ENCODE measurements at places on chromosomes 16 and 17. TPM values are rescaled to one million over a fixed set of nuclear protein-coding genes. Genes with fewer than 3 reads are reported as not detected.

The SLC25A19 gene
- 42.5 TPM for total RNA-seq

The BEAN1 gene
- total RNA-seq = not detected

DNA sequence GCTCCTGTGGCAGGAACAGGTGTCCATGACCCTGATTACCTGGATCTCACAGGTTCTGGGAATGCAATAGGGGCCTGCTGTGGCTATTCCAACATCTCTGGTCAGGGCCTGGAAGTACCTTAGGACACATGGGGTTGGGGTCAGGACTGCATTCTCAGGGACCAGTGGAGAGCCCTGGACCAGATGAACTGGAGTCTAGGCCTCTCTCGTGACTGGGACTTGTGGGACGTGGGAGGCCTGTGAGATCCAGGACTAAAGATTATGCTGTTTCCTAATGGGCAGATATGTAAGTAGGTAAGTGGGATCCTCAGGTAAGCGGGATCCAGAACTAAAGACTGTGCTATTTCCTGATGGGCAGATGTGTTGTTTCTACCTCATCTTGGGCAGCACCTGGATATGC is 16.2 kb upstream of the CD300A start:
- DNase-seq = no peak
- H3K27me3 ChIP-seq = no peaks in the 10 kb centered on the region
- no peak overlapping the region for H3K4me3 ChIP-seq
- peaks cover 4% of the 10 kb centered on the region for H3K4me1 ChIP-seq
- no peak overlapping the region for H3K27ac ChIP-seq

GRCh38 chr16:2084895-2085625 is 37.3 kb downstream of the TSC2 start:
- H3K27me3 ChIP-seq = no peaks in the 10 kb centered on the region
- no peaks in the 10 kb centered on the region for H3K36me3 ChIP-seq
- no peak overlapping the region for H3K4me3 ChIP-seq
- H3K27ac ChIP-seq = no peak overlapping the region
- H3K4me1 ChIP-seq = no peaks in the 10 kb centered on the region
- no peak for DNase-seq

GRCh38 chr17:58699771-58700170 is 7.4 kb downstream of the RAD51C start:
- no peaks in the 10 kb centered on the region for H3K4me1 ChIP-seq
- no peaks in the 10 kb centered on the region for H3K27me3 ChIP-seq
- H3K4me3 ChIP-seq = no peak overlapping the region
- DNase-seq = no peak
- no peak overlapping the region for H3K27ac ChIP-seq
- no peaks in the 10 kb centered on the region for H3K36me3 ChIP-seq

DNA sequence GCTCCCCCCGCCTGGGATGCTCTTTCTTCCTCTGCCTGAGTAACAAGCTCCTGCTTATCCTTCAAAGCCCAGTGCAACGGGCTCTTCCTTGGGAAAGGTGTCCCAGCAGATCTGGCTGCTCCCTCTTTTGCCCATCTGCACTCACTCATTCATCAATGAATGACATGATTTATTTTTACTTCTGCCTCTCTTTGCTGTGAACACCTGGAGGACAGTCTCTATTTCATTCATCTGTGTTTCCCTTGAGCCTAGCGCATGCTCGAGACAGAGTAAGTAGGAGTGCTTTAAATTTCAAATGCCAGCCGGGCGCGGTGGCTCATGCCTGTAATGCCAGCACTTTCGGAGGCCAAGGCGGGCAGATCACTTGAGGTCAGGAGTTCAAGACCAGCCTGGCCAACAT is 22.0 kb upstream of the GINS2 start:
- H3K27ac ChIP-seq = no peak overlapping the region
- peaks cover 6% of the 10 kb centered on the region for H3K4me1 ChIP-seq
- no peaks in the 10 kb centered on the region for H3K36me3 ChIP-seq

DNA sequence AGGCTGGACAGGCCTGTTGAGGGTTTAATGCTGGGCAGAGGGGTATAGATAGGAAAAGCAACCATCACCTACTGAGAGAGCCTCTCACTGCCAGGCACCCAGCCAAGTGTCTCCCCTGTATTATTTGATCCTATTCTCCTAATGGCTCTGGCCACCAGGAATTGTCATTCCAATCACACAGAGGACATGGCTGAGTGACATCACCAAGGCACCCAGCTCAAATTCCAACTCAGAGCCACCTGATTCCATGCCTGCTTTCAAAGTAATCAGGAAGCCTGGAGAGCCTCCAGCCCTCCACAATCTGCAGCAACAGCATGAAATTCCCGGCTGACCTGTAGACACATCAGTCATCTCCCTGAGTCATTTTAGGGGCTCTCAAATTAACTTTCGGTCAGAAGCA is 368.9 kb upstream of the C16orf82 start:
- no peak overlapping the region for H3K4me3 ChIP-seq
- H3K27ac ChIP-seq = no peak overlapping the region
- DNase-seq = no peak
- no peaks in the 10 kb centered on the region for H3K27me3 ChIP-seq
- no peaks in the 10 kb centered on the region for H3K36me3 ChIP-seq

The FBXL19 gene
- 11.5 TPM for total RNA-seq

GRCh38 chr16:58543685-58544084 is 28.4 kb downstream of the SETD6 start:
- H3K4me1 ChIP-seq = no peaks in the 10 kb centered on the region
- no peak overlapping the region for H3K27ac ChIP-seq
- no peaks in the 10 kb centered on the region for H3K27me3 ChIP-seq

DNA sequence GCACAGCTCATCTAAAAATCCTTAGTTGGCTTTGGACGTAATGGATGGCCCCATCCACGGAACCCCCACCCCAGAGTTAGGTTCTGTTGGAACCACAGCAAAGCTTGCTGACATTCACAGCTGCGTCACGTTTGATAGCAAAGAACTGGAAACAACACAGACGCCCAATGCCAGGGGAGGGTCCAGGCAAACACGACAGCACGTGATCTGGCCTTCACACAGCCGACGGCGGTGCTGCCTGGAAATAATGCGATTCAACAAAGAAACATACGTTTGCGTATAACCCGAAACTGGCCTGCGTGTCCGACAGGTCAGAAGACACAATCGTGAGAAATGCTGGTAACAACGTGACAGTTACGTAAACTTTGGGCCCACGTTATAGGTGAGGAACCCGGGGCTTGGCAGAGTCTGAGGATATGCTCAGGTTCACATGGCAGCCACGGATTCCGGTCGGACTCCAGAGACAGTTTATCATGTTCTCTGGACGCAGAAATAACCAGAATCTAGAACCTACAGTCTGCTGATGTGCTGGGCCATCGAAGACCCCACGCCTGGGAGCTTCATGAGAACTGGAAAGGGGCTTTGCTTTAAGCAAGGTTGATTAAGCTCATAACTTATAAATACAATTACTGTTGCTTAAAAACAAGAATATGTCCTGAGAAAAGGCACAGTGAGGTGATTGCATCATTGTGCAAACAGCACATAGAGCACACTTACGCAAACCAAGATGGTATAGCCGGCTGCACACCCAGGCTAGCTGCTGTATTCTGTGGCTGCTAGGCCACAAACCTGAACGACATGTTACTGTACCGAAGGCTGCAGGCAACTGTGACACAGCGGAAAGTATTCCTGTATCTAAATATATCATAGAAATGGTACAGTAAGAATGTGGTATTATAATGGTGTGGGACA is 70.4 kb downstream of the RPH3AL start:
- no peak for DNase-seq
- no peak overlapping the region for H3K4me3 ChIP-seq
- no peaks in the 10 kb centered on the region for H3K36me3 ChIP-seq
- no peak overlapping the region for H3K27ac ChIP-seq
- H3K4me1 ChIP-seq = no peaks in the 10 kb centered on the region
- H3K27me3 ChIP-seq = no peaks in the 10 kb centered on the region

DNA sequence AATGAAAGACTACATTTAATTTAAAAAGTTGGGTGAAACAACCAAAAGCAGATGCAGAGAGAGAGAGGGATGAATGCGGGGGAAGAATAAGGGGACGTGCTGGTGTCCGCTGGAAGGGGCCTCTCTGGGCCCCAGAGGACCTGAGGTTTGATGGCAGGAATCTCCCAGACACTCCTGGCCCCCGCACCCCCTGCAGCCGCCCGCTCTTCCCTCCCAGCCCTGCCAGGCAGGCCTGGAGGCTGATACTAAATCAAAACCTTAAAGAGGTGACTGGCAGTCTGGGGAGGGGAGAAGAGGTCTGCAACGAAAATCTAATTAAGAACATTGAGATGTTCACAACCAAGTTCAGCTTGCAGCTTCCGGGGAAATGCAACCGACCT is 2.4 kb downstream of the FOXL1 start:
- no peak overlapping the region for H3K27ac ChIP-seq
- peaks cover 4% of the 10 kb centered on the region for H3K27me3 ChIP-seq
- no peak overlapping the region for H3K4me3 ChIP-seq
- no peaks in the 10 kb centered on the region for H3K4me1 ChIP-seq

The ABCA6 gene
- total RNA-seq = 0.68 TPM

GRCh38 chr17:65797809-65798208 is 236.4 kb upstream of the AXIN2 start:
- DNase-seq = peak; percentile 43
- no peaks in the 10 kb centered on the region for H3K36me3 ChIP-seq
- H3K27me3 ChIP-seq = no peaks in the 10 kb centered on the region
- no peak overlapping the region for H3K27ac ChIP-seq
- no peak overlapping the region for H3K4me3 ChIP-seq

- H3K4me3 ChIP-seq = no peak overlapping the region
- DNase-seq = no peak
- no peak overlapping the region for H3K27ac ChIP-seq
- H3K36me3 ChIP-seq = peaks cover 36% of the 10 kb centered on the region
Measured at GRCh38 chr16:70779361-70779760, 21.6 kb downstream of the VAC14 start.

DNA sequence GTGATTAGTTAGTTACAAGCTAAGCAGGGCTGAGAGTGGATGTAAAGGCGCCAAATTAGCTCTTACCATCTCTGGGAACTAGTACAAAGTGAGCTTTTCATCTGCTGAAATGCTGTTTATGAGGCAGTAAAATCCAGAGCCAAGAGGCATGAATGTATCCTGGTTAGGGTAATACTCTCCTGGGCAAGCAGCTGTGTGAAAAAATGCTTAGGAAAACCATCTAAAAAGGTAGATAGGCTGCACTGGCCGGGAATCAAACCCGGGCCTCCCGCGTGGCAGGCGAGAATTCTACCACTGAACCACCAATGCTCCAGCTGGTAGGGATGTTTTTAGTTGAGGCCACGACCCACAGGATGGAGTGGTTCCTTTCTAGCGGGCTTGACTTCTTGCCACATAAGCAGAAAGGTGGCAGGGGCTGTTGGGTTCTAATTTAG is 23.0 kb downstream of the VAC14 start:
- H3K27me3 ChIP-seq = no peaks in the 10 kb centered on the region
- H3K36me3 ChIP-seq = peaks cover 19% of the 10 kb centered on the region
- H3K27ac ChIP-seq = no peak overlapping the region
- H3K4me3 ChIP-seq = no peak overlapping the region
- no peak for DNase-seq
- no peaks in the 10 kb centered on the region for H3K4me1 ChIP-seq

DNA sequence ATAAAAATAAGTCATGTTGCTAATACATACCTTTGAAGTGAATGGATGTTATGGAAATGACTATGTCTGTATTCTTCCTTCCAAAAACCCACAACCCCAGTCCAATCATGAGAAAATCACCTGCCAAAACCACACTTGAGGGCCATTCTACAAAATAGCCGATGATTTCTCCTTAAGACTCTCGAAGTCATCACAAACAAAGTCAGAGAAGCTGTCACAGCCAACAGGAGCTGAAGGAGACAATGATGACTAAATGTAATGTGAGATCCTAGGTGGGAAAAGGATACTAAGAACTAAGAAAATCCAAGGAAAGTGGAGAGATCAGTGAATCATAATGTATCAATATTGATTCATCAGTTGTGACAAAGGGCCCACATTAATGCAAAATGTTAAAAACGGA is 432.9 kb upstream of the DYNLRB2 start:
- H3K4me3 ChIP-seq = no peak overlapping the region
- no peaks in the 10 kb centered on the region for H3K36me3 ChIP-seq
- H3K27ac ChIP-seq = no peak overlapping the region
- H3K4me1 ChIP-seq = no peaks in the 10 kb centered on the region
- no peak for DNase-seq

DNA sequence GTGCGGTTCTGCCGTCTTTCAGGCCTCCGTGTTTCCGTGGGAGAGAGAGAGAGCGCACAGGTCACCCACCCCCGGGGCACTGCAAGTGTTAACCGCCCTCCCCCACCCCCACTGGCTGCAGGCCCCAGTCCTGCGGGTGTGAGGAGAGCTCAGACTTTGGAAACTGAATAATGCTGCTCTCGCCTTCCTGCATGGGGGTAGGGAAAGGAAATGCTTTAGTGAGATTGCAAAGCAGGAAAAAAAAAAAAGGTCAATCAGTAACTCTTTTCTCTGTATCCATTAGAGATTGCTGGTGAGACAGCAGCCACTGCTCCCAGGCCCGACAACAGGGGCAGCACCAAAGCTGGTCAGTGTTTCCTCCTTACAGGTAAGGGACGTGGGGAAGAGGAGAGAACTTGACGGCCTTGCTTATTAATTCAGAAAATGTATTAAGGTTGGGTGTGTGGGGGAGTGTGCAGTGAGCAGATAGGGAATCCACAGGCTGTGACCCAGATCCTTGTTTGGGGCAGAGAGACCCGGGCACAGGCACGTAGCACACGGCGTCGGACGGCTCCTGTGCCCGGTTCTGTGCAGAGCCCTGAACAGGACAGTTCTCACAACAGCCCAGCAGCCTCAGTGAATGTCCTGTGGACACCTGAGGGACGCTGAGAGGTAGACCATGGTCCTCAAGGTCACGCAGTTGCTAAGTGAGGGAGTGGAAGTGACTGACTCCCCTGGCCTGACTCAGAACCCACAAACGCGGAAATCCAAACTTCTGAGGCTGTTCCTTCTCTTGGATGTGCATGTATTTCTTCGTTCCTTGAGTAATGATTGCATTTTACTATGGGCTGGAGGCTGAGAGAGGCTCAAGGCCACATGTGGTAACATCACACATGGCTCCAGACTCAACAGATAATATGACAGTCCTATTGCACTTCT is 156.5 kb downstream of the FOXL1 start:
- no peak for DNase-seq
- H3K36me3 ChIP-seq = no peaks in the 10 kb centered on the region
- no peaks in the 10 kb centered on the region for H3K4me1 ChIP-seq
- no peak overlapping the region for H3K4me3 ChIP-seq
- H3K27ac ChIP-seq = no peak overlapping the region

GRCh38 chr16:69315486-69316311 is 4.5 kb downstream of the VPS4A start:
- H3K27ac ChIP-seq = no peak overlapping the region
- no peak overlapping the region for H3K4me3 ChIP-seq
- DNase-seq = no peak
- H3K36me3 ChIP-seq = peaks cover 38% of the 10 kb centered on the region

GRCh38 chr17:41008811-41009210 is at the start of gene KRTAP3-1:
TSS of gene KRTAP3-1 (minus strand) at chr17:41009128. CDS start at chr17:41009074, 54 bp downstream.
- no peaks in the 10 kb centered on the region for H3K36me3 ChIP-seq
- no peak within 1 kb of the TSS for H3K27ac ChIP-seq
- H3K4me1 ChIP-seq = no peaks in the 10 kb centered on the region
- H3K27me3 ChIP-seq = no peaks in the 10 kb centered on the region
- H3K4me3 ChIP-seq = no peak within 1 kb of the TSS

Data from naive thymus-derived CD4-positive, alpha-beta T cell (primary cell).